Stimulated activated CD8-positive, alpha-beta memory T cell treated with anti-CD3 and anti-CD28 coated beads, Interleukin-15, amount 100 ng/mL, for 48 hours (primary cell): ENCODE measurements at places on chromosomes 4 and X.

DNA sequence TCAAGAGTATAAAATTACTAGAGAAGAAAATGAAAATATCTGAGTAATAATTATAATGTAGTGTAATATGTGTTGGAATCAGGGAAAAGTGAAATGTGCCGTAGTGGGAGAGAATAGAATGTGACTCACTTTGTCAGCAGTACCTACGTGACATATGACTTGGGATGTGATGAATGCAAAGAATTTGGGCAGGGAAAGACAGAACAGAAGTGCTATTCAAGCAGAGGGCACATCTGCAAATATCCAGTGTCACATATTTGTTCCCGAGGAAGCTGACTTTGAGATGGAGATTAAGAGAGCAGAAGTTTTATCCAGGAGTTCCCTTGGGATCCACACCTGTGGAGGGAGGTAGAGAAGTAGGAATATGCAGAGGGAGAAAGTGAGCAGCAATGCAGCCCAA, 69.3 kb upstream of the HS3ST1 start:
- no peak for DNase-seq

DNA sequence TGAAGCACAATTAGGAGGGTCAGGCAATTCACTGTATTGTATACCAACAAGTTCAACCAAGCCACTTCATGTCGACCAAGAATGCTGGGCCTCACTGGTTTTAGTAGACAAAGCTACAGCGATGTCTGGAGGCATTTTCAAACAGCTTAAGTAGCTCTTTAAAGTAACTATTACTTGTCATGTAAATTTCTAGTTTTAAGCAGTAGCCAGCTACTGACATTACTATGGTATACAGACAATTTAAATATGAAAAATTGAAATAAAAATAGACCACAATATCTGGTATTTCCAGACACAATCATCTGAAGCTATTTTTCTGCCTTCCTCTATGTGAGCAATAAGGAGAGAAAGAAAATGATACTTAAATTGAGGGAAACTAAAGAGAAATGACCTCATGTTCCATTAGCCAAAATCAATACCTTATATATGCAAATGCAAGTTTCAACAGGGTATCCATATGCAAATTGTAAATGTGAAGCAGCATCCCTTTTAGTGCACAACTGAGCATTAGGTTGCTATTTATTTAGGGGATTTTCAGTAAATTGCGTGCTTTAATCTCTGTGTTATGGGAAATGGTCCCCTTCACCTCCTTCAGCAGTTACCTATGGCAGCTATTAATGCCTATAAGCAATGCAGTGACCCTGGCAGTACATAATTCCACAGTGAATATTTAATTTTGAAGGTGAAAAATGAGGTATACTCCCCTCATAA, 119.5 kb downstream of the GPC3 start:
- DNase-seq = no peak

DNA sequence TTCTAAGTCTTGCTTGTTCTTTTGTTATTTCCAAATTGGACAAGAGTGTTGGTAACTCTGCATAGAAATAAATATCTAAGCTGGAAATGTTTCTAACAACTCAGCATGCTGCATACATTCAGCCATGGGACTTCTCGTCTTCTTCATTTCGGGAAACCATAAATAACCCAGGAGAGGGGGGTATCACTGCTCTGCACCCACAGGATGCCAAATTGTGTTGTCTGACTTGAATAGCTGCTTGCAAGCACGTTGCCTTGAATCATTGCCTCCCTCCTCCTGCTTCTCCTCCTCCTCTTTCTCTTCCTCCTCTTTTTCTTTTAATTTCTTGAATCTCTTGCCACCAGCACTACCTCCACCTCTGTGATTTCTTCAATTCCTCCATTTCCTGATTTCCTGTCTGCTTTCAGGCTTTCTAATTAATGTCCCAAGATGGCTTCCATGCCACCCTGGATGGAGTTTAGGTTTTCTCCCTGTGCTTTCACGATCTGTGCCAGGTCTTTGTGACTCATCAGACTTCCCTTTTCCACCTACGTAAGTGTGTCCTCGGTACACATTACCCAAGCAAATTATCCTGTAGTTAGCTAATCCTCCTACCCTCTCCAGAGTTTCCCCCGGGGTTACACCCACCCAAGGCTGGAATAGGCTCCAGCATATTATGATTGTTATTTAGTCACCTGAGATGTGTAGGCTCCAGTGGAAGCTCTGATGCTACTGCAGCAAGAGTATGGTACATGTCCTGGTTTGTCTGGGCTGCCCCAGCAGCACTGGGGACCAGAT, 122.6 kb upstream of the VCX3B start:
- no peak for DNase-seq

GRCh38 chrX:118824173-118824730, 628 bp downstream of the ZCCHC12 start:
- DNase-seq = no peak

DNA sequence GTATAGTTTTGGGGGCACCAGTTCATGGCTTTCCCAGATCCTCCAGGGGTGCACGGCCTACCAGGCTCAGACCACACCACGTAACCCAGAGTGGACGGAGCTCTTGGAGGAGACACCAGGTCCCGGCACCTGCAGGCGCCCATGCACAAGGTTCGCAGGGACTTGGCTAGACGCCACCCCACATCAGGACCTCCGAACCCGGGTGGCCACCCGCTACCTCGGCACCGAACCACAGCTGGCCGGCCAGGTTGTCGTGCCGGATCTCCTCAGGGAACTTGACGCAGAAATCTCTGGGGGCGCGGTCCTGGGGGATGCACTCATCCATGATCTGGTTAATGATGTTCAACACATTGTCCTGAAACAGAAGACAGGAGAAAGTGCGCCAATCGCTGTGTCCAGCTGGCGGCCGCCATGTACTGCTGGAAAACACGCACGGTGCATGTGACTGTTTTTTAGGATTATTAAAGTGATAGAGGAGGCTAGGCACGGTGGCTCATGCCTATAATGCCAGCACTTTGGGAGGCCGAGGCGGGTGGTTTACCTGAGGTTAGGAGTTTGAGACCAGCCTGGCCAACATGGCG, 77.1 kb downstream of the ZFYVE28 start:
- no peak for DNase-seq

DNA sequence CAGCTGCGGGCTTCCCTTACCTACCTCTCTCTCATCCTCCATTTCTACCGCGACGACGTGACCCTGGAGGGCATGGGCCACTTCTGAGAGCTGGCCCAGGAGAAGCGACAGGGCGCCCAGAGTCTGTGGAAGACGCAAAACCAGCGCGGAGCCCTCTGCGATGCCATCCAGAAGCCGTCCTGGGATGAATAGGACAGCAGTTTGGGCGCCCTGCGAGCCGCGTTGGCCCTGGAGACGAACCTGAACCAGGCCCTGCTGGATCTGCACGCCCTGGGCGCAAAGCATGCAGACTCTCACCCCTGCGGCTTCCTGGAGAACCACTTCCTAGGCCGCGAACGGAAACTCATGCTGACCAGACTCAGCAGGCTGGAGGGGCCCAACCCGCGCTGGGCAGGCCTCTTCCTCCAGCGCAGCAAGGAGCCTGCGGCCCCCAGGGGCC, 52.7 kb upstream of the TMPRSS11F start:
- no peak for DNase-seq
